ENCODE measurements at places on chromosomes 1 and 21.

- no peak for DNase-seq
Measured at GRCh38 chr1:71586030-71586429, 505.2 kb upstream of the ZRANB2 start.

GRCh38 chr1:7278827-7279765, 492.0 kb upstream of the VAMP3 start:
- no peak for DNase-seq

DNA sequence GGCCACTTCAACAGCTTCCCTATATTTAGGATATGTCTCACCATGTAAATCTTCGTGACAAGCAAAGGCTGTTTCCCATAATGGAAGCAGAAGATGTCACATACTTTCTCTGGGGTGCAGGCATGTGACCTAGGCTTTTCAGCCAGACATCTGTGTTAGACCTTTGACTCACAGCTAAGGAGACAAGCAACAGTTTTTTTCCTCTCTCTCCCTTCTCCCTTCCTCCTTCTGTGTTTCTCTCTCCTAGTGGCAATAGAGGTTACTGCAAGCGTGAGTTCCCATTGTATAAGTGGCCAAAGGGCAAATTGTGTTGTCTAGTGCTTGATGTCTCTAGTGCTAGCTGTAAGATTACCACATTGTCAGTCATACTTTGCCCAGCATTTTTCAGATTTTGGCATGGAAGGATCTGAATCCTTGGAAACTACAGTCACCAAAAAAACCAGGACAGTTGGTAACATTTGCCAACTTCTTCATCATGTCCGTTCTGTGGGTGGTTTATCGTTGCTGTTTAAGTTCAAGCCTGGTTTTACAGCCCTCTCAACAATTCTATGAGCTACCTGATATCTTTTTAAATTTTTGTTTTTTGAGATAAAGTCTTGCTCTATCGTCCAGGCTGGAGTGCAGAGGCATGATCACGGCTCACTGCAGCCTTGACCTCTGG, 44.4 kb upstream of the RABGAP1L start:
- DNase-seq, result peak; percentile 19

DNA sequence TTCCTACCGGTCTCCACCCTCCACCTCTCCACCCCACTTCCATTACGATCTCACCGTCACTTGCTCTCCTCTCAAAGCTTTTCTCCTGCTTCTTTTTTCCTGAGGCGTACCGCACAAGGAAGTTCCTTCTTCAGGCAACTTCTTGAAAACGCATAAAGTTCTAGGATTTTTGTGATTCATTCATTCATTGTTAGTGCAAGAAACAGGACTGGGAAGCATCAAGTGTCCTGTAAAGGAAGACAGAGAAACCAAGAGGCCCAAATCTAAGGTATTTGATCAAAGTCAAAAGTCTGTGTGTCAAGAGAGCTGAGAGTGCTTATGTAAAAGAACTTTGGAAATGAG, 1.3 kb upstream of the RCC2 start:
- DNase-seq, result no peak

DNA sequence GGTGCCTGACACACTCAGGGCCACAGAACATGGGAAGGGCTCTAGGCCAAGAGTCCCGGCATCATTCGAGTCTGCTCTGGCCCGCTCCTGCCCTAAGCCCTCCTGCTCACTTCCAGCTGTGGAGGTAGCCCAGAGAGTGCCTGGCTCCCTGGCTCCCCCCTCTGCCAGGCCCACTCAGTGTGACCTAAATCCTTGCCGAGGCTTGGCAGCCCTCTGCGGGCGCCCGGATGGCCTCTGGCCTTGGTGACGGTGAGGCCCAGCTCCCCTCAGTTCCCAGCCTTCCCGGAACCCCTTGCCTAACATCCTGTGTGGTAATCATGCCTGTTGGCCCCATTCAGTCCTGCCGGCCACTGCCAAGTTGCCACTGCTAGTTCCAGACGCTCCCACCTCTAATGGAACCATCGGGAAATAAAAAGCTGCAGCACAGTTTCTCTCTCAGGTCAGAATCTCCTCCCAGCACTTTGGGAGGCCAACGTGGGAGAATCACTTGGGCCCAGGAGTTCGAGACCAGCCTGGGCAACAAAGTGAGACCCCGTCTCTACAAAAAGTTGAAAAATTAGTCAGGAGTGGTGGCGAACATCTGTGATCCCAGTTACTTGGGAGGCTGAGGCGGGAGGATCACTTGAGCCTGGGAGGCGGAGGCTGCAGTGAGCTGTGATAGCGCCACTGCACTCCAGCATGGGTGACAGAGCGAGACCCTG, 1.2 kb upstream of the H6PD start:
- no peak for DNase-seq

- no peak for DNase-seq
Measured at GRCh38 chr1:24201941-24202440, 14.9 kb upstream of the IFNLR1 start.

DNA sequence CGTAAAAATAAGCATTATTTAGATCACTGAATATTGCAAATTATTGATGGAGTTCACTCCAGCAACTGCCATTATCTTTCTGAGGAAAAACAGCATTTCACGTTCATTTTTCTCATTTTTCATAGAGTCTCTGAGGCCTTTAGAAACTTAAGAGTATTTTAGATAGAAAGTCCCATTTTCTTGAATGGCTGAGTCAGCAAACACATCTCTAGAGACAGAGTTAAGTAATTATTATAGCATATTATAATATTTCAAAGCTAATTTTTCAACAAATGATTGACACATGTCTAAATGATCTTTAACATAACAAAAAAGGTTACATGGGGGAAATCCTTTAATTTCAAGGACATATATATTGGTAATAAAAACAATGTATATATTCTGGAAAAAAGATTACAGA, 31.8 kb downstream of the RGS18 start:
- no peak for DNase-seq

- DNase-seq, result no peak
Measured at GRCh38 chr1:98176414-98176813, 255.6 kb upstream of the DPYD start.

DNA sequence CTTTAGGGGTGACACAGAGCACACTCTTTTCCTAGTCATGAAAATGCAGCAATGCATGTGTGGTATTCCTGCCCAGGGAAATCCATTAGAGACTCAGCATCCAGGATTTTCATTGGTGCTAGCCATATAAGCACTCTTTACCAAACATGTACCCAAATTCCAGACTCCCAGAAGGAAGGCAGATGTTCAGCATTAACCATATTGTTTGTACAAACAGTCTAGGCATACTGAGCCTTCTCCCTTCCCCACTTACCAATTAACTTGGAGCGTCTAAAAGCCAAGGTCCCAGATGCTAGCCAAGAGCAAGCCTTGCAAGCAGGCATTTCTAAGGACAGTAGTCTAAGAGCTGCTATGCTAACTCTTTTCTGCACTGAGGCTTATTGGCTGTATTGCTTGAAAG, 27.9 kb downstream of the ZBED6 start:
- no peak for DNase-seq

GRCh38 chr1:166785987-166786386, 53.3 kb upstream of the POGK start:
- no peak for DNase-seq

- no peak for DNase-seq
Measured at GRCh38 chr1:219189952-219190351, 16.3 kb downstream of the LYPLAL1 start.

DNA sequence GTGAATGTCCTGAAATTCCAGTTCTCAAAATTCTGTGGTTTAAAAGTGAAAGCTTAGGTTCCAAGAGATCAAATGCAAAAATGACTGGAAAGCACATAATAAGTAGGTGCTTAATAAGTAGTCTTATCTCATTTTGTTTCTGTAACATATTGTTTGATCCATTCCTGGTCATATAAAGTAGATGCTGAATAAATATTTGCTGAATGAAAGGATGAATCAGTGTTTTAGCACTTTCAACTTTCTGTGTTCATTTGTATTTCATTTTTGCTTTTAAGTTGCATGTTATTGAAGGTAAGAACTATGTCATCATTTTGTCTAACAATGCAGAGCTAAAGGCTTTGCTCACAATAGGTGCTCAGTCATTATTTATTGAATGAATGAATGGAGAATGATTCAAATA, 6.3 kb downstream of the MAST2 start:
- no peak for DNase-seq

DNA sequence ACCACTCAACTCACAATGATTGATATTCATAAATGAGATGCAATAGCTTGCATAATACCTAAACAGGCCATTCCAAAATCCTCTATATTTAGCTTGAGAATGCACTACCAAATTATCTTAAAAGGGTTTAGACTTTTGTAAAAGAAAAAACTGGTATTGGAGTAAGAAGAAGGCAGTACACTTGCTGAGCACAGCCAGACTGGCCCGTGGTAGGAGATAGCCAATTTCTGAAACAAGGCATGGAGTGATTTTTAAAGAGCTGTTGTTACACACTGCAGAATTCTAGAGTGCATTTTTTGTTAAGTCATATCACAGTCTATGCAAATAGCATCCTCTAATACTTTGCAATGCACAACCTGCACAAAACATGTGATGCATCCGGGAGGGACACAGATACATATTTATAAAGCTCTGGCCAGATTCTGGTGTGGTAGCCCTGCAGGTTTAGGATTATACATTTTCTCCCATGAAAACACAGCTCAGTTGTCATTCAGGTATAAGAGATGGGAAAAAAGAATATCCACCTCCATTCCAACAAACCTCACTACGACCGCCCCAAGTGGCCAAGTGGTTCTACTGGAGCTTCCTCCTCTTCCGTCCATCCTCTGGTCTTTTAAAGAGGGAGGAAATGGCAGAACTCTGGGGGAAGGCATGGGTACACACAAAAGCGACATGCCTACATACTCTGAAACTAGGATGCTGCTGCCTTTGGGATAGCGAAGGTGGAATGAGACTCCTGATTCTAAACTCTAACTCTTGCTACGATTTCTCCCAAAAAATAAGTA, 40.8 kb downstream of the BCAR3 start:
- no peak for DNase-seq

- peak; percentile 33 for DNase-seq
Measured at GRCh38 chr1:155241069-155241679, 14.1 kb downstream of the ENTREP3 start.

Measured in stimulated activated naive CD4-positive, alpha-beta T cell (primary cell).